C1 segment of cervical spinal cord (tissue), 14 donors: ENCODE measurements at places on chromosomes 2 and 18.

DNA sequence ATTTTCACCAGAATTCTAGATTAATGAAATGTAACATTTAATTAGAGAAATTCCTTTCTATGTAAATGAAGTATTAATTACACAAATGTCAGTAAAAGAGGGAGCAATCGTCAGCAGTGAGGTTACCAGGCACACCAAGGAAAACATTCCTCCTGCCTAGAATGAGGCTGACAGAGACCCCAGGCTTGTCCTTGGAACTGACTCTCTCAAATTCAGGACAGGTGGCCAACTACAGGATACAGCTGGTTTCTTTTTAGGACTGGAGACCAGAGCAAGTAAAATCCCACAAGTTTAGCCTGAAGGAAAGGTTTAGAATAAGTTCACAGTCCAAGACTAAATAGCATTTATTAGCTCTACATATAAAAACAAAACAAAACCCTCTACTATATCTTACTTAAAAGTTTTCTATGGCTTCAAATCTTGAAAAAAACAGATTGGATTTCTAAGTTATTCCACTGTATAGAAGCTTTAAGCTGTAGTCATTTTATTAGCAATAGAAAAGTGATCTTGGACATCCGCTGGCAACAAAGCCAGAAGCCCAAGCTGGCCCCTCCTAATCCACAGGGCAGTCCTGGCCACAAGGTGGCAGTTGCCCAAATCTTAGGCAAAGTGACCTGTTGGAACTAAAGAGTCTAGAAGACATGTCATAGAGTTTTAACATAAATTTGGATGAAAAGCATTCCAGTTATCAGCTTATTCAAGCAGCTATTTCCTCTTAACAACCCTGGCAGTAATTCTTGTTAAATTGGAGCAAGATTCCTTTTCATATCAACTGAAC lies 81.0 kb downstream of the SP3 start:
- no peak for DNase-seq

DNA sequence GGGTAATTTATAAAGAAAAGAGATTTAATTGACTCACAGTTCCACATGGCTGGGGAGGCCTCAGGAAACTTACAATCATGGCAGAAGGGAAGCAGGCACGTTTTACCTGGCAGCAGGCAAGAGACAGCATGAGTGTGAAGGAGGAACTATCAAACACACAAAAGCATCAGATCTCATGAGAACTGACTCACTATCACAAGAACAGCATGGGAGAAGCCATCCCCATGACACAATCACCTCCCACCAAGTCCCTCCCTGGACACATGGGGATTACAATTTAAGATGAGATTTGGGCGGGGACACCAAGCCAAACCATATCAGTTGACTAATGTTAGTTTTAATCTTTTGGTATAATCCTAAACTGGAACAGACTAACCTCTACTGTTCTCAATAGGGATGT lies 49.1 kb upstream of the CPO start:
- no peak for DNase-seq

GRCh38 chr2:9765611-9766531 lies 77.4 kb upstream of the TAF1B start:
- DNase-seq: no peak

DNA sequence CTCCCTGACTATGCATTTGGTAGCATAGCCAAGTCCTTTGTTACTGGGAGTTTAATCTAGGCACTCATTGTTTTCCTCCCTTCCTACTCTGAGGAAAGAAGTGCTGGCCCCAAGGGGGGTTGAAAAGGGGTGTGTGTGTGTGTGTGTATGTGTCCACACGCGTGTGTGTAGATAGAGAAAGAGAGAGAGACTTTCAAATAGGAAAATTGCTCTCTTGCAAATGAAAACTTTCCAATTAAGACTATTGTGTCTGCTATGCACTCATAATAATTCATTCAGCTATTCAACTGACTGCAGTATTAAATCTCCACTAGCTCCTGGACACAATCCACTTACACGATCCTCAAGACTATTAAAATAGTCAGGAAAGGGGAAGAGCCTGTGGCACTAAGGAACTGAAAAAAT lies 92.9 kb upstream of the CSRNP3 start:
- no peak for DNase-seq

DNA sequence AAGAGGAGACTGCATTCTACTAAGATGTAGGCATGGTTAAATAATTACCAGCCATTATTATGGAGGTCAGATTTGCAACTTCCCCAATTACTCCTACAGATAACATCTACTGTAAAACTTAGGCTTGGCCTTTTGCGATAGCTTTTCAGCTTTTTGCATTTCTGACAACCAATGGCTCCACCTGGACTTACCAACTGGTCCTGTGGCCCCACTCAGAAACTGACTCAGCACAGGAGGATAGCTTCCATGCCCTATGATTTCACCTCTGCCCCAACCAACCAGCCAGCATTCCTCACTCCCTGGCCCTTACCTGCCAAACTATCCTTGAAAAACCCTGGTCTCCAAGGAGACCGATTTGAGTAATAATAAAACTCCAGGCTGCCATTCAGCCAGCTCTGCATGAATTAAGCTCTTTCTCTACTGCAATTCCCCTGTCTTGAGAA lies 28.2 kb downstream of the TUBB6 start:
- DNase-seq: no peak

DNA sequence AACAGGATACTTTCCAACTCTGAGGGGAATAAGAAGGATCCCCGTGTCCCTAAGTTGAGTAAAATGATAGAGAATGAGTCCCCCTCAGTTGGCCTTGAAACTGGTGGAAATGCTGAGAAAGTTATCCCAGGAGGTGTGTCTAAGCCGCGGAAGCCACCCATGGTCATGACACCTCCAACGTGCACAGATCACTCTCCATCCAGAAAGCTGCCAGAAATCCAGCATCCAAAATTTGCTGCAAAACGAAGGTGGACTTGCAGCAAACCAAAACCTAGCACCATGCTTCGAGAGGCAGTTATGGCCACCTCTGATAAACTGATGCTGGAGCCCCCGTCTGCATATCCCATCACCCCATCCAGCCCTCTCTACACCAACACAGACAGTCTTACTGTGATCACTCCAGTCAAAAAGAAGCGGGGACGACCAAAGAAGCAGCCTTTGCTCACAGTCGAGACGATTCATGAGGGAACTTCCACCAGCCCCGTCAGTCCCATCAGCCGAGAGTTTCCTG lies 270.1 kb downstream of the SETBP1 start:
- no peak for DNase-seq

DNA sequence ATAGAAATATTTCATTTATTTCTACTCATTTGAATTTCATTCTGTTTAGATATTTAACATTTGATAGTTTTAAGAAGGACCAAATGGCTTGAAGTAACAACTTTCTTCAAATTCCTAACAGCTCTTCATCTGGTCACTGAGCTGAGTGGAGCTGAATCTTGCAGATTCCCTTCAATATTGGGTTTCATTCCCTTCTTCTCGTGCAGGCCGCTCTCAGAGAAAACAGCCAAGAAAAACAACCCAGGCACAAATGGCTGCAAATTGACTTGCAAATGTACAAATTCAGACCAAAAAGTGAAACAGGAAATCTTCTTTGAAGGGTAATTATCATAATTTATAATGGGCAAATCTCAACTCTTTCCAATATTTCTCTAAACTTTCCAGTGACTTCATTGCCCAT lies 30.3 kb upstream of the GCG start:
- DNase-seq: no peak

GRCh38 chr2:29006092-29006979 lies 25.2 kb downstream of the TOGARAM2 start:
- no peak for DNase-seq

GRCh38 chr2:12455661-12456060 lies 261.1 kb upstream of the TRIB2 start:
- no peak for DNase-seq

GRCh38 chr2:71668326-71669057 lies 215.1 kb downstream of the DYSF start:
- no peak for DNase-seq

DNA sequence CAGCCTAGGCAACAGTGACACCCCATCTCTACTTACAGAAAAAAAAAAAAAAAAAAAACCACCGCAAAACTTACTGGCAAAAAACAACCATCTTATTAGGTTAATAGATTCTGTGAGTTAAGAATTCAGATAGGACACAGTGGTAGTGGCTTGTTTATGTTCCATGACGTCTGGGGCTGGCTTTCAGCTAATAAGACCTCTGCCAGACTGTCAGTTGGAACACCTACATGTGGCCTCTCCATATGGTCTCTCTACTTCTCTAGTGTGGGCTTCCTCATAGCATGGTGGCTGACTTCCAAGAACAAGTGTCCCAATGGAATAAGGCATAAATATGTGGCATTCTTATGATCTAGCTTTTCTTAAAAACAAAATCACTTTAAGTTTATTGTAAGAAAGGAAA lies 94.0 kb upstream of the OTX1 start:
- no peak for DNase-seq

GRCh38 chr2:224492531-224492930 lies 90.6 kb upstream of the FAM124B start:
- no peak for DNase-seq

- DNase-seq: no peak
Observed at GRCh38 chr2:205060269-205060668, 515.0 kb downstream of the PARD3B start.

DNA sequence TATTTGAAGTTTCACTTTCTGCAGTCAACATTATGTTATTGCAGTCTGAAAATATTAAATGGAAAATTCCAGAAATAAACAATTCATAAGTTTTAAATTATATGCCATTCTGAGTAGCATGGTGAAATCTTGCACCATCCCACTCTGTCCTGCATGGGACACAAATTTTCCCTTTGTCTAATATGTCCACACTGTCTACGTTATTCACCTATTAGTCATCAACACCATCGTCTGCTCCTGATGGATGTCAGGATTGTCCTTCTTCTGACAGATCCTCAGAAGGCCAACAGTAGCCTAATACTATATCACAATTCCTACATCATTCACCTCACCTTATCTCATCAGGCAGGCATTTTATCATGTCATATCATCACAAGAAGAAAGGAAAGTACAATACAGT lies 163.1 kb downstream of the TXNL1 start:
- DNase-seq: no peak

DNA sequence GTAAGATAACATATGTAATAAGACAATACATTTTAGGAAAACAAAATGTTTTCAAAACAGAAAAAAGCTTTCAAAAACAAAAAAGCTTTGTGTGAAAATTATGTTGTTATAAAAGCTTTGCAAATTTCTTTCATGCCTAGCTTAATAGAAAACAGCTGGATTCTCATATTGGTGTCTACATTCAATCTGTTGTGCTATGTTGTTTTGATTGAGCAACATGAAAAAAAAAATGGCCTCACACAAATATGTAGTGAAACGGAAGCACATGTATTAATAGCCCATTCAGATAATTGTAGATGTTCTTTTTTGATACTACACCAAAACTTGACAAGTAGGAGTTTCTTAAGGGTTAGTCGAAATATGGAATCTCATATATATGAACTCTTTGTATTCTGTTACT lies 197.5 kb downstream of the ZEB2 start:
- DNase-seq: no peak

- no peak for DNase-seq
Observed at GRCh38 chr18:55073116-55073515, 113.9 kb upstream of the CCDC68 start.

GRCh38 chr18:9861157-9861556 lies 24.6 kb upstream of the TXNDC2 start:
- no peak for DNase-seq

- DNase-seq: no peak
Observed at GRCh38 chr2:49261781-49262180, 107.5 kb upstream of the FSHR start.

DNA sequence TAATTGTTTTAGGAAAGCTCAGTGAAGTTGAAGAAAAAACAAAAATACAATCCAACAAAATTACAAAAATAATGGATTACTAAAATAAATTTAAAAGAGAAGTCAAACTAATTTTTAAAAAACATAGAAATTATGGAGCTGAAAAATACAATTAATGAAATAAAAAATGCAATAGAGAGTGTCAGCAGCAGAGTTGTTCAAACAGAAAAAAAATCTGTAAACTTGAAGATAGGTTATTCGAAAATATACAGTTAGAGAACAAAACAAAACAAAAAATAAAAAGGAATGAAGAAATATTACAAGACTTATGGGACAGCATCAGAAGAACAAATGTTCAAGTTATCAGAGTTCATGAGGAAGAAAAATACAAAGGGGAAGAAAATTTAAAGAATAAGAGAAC lies 114.7 kb downstream of the GULP1 start:
- no peak for DNase-seq

GRCh38 chr2:234032279-234032856 lies 18.1 kb upstream of the SPP2 start:
- DNase-seq: no peak

- no peak for DNase-seq
Observed at GRCh38 chr2:182667315-182667695, 48.8 kb upstream of the DNAJC10 start.

DNA sequence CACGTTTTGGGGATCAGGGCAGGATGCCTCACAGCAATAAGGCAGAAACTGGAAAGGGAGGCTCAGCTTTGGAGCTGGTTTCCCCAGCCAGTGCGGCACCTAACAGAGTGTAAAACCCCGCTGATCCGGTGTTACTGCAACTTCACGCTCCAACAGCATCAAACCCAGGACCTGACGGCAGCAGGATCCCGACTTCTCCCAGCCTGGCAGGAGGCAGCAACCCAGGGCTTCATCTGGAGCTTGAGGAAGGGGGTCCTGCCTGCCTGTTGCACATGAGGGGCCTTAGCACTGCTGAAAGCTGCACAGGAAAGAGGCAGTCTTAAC lies 209.8 kb downstream of the MGAT5 start:
- DNase-seq: no peak

DNA sequence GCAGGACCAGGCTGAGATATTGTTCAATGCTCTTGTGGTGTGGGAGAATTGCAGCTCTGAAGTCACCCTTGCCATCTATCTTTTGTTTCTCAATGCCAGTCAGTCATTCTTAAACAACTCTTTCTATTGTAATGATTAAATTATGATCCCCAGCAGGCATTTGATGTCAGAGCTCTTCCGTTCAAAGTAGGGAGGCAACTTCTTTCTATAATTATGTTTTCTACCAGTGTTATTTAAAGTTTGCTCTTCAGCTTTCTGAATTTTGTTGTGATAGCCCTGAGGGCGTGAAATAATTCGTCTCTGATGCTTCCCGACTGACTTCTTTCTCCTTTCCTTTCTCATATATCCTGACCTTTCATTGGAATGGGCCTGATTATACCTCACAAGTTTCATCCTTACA lies 161.4 kb upstream of the KLHL14 start:
- no peak for DNase-seq

GRCh38 chr2:23436346-23437098 lies 51.5 kb downstream of the KLHL29 start:
- DNase-seq: no peak

GRCh38 chr2:45902781-45903375 lies 251.4 kb downstream of the PRKCE start:
- DNase-seq: no peak

DNA sequence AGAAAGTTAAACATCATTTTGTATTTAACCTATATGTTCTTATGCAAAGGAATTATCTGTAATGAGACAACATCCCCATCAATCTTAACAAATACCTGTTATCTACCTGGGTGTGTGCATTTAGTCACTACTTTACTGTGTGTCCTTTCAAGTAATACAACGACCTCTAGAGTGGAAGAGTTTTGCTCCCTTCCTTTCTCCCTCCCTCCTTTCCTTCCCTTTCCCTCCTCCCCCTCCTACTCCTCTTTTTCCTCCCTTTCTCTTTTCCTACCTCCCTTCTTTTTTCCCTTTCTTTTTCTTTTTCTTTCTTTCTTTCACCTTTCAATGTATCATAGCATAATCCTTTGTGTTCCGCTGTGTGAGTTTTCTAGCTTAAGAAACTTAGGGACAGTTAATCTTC lies 532.3 kb downstream of the SLC4A3 start:
- no peak for DNase-seq

- DNase-seq: no peak
Observed at GRCh38 chr2:160397530-160397865, 96.1 kb downstream of the RBMS1 start.

- no peak for DNase-seq
Observed at GRCh38 chr2:192030856-192031255, 163.9 kb downstream of the TMEFF2 start.
